Hypothalamus (tissue), 51 donors: ENCODE measurements at places on chromosomes 12 and 14.

DNA sequence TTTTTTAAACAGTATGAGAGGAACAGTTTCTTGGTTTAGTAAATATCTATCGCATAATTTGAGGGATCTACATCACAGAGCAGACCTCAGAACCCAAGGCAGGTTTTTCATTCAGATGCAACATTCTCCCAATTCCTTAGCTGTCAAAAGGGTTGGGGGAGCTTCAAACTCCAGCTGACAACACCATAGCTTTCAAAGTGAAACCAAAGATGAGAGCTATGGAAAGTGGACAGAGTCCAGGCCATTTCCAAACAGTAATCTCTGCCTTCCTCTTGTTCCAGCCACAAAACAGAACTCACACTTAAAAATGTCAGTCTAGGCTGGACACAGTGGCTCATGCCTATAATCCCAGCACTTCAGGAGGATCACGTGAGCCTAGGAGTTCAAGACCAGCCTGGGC is 87.8 kb downstream of the SPRING1 start:
- no peak for DNase-seq

GRCh38 chr14:76715511-76716081 is 45.7 kb upstream of the VASH1 start:
- no peak for DNase-seq

DNA sequence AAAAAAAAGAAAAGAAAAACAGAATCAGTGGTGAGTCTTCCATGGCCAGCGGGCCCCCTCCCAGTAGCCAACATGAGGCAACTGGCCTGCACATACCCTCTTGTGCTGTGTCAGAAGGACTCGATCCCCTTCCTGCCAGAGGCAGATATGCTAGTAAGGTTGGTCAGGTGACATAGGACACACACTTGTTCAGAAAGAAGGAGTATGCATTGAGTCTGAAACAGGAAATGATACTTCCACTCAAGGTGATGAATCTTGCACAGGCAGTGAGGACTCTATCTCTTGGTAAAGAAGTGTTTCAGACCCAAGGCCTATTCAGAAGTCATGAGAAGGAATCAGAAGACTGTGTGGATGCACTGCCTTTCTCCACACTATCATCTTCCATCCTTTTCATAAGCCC is 269.7 kb upstream of the FAR2 start:
- DNase-seq: no peak

GRCh38 chr14:22898302-22899090 is 15.5 kb downstream of the REM2 start:
- no peak for DNase-seq

DNA sequence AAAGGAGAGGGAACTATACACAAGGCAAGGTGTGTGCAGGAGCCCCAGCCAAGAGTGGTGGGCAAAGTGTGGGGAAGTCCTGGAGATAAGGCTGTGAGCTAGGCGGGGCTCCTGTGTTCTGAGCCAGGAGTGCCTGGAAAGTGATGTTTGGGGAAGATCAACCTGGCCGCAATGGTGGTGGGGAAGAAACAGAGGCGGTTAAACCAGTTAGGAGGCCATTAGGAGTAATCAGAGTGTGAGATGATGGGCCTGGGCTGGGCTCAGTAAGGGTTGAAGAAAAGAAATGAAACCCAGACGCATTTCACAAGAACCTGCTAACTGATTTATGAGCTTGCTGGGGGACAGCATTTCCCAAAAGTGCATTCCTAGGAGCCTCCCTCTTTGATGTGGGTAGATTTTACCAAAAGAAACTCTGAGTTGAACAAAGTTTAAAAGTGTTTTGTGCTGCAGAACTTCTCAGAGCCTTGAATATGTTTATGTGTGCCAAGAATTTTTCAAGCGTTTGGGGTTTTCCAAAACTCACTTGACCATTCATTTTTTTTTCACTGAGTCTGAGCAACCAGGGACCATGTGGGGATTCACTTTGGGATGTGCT is 34.2 kb upstream of the LRP1-AS start:
- no peak for DNase-seq

DNA sequence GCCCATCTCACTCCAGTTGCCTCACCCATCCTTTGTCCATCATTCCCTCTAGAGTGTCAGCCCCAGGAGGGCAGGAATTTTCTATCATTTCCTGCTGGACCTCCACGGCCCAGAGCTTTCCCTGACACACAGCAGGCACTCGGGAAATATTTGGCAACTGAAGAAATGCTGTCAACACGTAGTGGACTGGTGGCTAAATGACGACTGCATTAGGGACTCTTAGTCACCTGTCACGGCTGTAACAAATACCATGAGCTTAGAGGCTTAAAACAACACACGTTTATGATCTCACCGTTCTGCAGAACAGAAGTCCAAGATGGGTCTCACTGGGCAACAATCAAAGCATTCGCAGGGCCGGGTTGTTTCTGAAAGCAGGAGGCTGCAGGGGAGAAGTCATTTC is 91.3 kb downstream of the PHETA1 start:
- DNase-seq: no peak

GRCh38 chr12:19886639-19887064 is 447.4 kb downstream of the AEBP2 start:
- no peak for DNase-seq

DNA sequence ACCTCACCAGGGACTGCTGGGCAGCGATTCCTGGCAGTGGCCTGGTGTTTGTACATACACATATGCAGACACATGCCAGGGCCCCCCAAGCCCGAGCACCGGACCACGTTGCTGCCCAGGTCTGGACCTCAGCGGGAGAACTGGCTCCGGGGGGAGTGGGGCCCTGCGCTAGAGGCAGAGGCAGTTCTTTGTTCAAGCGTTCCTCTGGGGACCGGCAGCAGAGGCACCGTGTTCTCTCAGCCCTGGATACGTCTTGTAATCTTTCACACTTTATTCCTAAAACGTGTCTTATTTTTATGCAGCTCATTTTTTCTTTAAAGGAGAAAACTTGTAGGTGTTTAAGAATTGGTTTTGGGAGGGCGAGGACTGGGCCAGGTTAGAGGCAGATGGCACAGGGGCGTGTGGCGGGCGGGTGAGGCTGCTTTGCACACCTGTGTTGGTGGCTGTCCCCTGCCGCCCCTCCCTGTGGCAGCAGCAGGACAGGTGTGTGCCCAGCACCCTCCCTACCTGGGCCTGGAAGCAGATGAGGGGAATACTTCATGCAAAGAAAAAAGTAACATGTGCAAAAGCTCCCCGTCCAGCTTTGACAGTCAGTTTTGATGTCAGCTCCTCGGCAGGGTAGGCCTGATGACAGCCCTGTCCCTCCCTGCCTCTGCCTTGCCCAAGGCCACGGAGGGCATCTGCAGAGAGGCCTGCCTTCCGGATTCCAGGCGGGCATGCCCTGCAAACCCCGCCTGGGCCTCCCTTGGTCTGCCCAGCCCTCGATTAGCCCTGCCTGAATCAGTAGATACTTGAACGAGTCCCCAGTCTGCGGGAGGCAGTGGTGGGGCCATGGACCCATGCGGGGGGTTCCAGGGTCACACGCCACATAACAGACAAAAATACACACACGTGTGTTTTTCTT is 7.0 kb upstream of the PUS1 start:
- DNase-seq: no peak

GRCh38 chr12:76030341-76031080 is 1.1 kb downstream of the PHLDA1 start:
- DNase-seq: no peak

- DNase-seq: no peak
Measured at GRCh38 chr14:23112359-23113178, 6.5 kb downstream of the CEBPE start.

DNA sequence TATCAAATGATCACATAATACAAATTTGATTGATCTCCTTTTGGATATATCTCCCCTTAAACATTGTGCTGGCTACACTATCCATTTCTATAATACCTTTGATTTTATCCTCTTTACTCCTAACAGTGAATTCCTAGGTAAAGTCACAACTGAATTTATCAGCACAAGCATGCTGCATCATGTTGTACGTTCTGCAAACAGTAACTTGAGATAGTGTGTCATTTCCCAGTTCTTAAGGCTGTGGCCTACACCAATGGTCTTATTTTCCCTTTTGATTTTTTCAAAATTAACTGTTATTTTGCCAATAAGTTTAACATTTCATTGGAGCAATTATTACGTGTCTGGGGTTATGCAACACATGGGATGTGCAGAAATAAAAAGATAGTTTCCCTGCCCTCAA is 24.8 kb downstream of the PRKCH start:
- DNase-seq: no peak

- DNase-seq: no peak
Measured at GRCh38 chr12:89236748-89237383, 115.4 kb downstream of the DUSP6 start.

GRCh38 chr12:51493281-51493680 is 68.7 kb downstream of the SLC4A8 start:
- no peak for DNase-seq

- DNase-seq: peak; percentile 53
Measured at GRCh38 chr14:102085948-102086708, 716 bp downstream of the HSP90AA1 start.

- no peak for DNase-seq
Measured at GRCh38 chr12:1184402-1184801, 193.4 kb downstream of the ERC1 start.

DNA sequence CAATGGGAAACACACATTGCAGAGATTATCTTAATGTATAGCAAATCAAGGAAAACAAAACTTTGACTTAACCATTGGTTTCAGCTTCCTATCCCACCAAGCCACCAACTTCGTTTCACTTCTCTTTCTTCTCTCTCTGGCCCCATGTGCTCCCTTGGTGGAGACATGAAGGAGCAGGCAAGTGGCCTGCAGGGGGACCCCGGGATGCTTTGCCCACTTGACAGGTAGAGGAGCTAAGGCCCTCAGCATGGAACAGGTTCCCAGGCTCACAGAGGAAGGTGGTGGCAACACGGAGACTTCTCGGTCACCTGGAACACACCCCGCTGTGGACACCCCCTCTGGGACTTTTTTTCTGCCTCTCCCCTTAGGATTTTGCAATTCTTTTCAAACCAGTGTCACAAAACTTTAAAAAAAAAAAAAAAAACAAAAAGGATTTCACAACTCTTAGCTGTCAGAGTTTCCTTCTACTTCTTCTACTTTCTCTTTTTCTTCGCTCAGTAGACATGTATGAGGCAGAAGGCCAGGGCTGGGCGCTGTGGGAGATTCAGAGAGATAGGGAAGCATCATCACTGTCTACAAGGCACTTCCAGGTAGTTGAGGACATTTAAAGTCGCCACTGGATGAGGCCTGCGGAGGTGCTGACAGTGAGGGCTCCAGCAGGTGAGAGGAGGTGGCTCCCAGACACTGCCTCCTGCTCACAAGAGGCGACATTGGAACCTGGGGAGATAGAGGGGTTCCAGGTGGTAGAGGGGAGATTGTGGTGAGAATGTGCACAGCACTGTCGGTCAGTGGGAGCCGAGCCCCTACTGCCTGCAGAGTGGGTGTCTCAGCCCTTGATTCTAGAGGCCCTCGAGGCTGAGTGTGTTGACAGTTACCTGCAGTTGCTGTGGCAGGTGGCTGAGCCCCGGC is 119.6 kb downstream of the GCH1 start:
- no peak for DNase-seq

- no peak for DNase-seq
Measured at GRCh38 chr12:125470838-125471783, 405.9 kb downstream of the AACS start.

DNA sequence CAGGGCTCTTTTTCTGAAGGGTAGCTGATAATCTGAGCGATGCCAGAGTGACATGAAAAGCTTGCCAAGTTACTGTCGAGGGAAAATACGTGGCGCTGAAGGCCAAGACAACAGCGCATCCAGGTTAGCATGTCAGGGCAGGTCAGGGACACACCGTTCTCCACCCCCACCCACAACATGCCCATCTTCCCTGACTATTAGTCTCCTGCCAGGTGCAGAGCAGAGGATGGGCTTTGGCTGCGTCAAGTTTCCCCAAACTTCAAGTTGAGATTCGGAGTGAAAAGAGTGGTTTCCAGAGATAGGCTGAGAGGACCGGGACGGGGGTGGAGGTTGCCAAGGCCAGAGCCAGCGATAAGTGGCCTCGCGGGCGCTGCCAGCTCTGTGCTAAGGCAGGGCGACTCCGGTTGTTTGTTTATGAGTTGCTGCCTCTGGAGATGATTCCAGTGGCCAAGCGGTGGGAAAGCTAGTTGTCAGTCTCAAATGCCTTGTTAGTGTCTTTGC is 1.7 kb downstream of the TRHDE start:
- DNase-seq: no peak

GRCh38 chr12:92058664-92059063 is 87.0 kb downstream of the BTG1 start:
- DNase-seq: no peak

GRCh38 chr12:108881953-108882352 is 2.1 kb downstream of the DAO start:
- no peak for DNase-seq

DNA sequence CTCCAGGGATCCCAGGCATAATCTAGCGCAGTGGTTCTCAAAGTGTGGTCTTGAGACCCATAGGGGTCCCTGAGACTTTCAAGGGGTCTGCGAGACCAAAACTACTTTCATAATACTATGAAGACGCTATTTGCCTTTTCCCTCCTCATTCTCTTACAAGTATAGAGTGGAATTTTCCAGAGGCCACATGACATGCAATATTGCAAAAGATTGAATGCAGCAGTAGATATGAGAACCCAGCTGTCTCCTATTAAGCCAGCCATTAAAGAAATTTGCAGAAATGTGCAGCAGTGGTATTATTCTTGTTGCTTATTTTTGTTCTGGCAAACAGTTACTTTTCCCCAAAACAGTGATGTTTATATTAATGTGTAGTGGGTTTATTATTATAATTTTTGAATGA is 62.8 kb downstream of the VWF start:
- no peak for DNase-seq

DNA sequence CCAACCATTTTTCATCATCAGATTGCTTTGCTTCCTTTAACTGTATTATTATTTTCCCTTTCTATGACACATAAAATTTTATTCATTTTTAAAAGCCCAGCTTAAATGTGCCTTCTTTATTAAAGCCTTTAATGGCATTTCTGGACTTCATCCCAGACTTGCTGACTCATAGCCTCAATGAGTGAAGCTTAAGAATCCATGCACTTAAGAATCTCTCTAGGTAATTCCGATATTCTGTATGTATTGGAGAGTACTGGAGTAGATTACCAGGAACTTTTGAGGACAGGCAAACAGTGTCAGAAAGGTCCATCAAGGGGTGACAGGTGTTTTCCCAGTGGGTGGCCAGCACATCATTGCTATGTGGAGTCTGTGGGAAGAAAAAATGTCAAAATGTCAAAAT is 107.9 kb downstream of the PTPRQ start:
- DNase-seq: no peak

DNA sequence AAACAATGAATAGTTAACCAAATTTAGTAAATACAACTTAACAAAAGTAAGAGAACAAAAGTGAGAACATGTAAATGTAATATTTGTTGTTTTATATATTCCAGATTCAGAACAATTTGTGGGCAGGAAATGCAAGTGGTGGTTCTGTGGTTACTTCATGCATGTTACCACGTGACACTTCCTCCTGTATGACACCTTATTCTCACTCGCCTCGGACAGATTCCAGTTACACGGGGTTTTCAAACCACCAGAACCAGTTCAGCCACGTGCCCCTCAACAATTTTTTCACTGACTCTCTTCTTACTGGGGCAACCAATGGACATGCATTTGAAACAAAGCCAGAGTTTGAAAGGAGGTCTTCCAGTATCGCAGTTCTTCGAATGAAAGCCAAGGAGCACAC is 21.0 kb downstream of the ALX1 start:
- no peak for DNase-seq
